ENCODE measurements at places on chromosomes 2 and 18. TPM values are rescaled to one million over a fixed set of nuclear protein-coding genes. Genes with fewer than 3 reads are reported as not detected.

The EPB41L3 gene
- total RNA-seq = not detected

The ST6GAL2 gene
- not detected for total RNA-seq

The CFAP65 gene
- not detected for total RNA-seq

The SLC38A11 gene
- not detected for total RNA-seq

- H3K36me3 ChIP-seq = no peaks in the 10 kb centered on the region
- DNase-seq = no peak
- no peaks in the 10 kb centered on the region for H3K27me3 ChIP-seq
Measured at GRCh38 chr2:96698221-96698861, 41.5 kb downstream of the LMAN2L start.

GRCh38 chr2:239142806-239143205, 258.0 kb downstream of the HDAC4 start:
- peaks cover 12% of the 10 kb centered on the region for H3K36me3 ChIP-seq
- H3K27me3 ChIP-seq = no peaks in the 10 kb centered on the region
- H3K4me1 ChIP-seq = no peaks in the 10 kb centered on the region
- no peak for DNase-seq
- no peak overlapping the region for H3K4me3 ChIP-seq

DNA sequence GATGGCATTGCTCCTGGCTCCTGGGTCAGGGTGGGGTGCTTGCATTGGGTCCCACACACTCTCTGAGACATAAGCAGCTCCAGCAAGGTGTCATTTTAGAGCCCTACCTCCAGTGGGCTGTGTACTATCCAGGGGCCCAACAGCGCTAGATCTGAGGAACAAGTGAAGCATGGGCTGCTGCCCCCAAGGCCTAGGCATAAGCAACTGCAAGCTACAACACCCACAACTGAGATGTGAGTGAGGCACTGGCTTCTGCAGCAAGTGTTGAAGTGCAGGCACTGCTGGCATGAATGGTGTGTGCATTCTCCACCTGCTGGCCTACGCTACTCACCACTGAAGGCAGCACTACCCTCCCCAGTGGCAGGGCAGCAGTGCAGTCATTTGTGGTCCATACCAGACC, 81.0 kb upstream of the STK39 start:
- peaks cover 8% of the 10 kb centered on the region for H3K4me1 ChIP-seq
- H3K27ac ChIP-seq = no peak overlapping the region
- DNase-seq = no peak
- peaks cover 6% of the 10 kb centered on the region for H3K27me3 ChIP-seq
- peaks cover 8% of the 10 kb centered on the region for H3K36me3 ChIP-seq

GRCh38 chr2:156157670-156158069, 174.9 kb downstream of the NR4A2 start:
- DNase-seq = no peak
- peaks cover 12% of the 10 kb centered on the region for H3K27me3 ChIP-seq
- H3K4me1 ChIP-seq = no peaks in the 10 kb centered on the region
- H3K36me3 ChIP-seq = no peaks in the 10 kb centered on the region
- no peak overlapping the region for H3K27ac ChIP-seq

DNA sequence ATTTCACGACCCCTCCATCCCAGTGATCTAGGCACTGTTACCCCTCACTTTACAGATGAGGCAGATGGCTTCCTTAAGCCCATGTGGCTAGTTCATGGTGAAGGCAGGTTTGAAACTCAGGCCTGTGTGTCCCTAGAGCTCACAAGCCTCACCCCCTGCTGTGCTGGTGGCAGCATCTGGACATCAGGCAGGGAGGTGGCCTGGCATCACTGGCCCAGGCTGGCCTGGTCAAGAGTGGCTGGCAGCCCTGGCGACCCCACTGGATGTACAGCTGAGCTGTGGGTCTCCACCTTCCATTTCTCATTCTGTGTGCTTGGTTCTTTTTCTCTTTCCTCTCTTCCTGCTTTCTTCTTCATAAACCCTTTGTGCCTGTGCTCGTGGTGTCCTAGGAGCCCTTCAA, 56.3 kb downstream of the BOLA3 start:
- H3K4me3 ChIP-seq = no peak overlapping the region
- H3K36me3 ChIP-seq = peaks cover 29% of the 10 kb centered on the region
- no peaks in the 10 kb centered on the region for H3K27me3 ChIP-seq
- no peak overlapping the region for H3K27ac ChIP-seq
- DNase-seq = no peak

Measured in activated CD8-positive, alpha-beta T cell treated with anti-CD3 and anti-CD28 coated beads for 36 hours (primary cell).